ENCODE measurements at places on chromosomes 7 and 10.

DNA sequence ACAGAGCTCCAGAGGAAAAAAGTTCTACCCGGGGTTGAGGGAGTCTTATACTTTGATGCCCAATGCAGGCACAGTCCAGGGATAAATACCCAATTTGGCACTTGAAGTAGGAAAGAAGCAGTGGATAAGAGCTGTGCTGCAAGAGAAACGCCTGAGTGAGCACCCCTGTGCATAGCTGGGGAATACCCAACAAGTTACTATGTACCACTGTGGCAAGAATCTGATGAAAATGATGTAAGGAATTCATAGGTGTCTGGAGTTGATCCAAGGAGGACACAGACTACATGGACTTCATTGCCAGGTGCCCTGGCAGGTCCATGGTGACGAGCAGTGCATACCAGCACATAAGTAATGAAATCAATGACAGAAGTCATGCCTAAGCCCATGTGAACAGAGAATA lies 183.7 kb upstream of the FEZF1 start:
- DNase-seq: no peak

DNA sequence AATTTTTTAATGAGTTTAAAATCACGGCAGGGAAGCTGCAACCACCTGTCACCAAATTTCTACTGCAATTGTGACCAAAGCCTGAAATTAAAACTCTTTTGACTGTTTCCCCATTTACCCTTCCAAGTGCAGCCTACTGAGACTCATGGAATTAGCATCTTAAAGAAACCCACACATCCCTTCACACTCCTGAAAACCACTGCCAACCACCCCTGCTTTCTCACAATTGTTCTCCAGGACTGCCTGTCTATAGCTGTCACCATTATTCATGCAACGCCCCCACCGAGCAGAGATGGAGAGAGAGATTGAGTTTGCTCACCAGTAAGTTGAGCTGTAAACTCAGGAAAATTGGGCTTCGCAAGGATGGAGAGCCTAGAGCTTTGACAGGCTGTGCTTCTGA lies 383.8 kb upstream of the SORCS1 start:
- DNase-seq: no peak

DNA sequence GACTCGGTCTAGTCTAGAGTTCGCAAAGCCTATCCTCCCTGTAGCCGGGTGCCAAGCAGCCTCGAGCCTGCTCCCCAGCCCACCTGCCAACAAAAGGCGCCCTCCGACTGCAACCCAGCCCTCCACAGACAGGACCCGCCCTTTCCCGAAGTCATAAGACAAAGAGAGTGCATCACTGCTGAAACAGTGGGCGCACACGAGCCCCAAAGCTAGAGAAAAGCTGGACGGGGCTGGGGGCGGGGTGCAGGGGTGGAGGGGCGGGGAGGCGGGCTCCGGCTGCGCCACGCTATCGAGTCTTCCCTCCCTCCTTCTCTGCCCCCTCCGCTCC lies 622 bp upstream of the COL1A2 start:
- DNase-seq: no peak

- DNase-seq: no peak
These were observed 656 bp downstream of the VSTM4 start for GRCh38 chr10:49114718-49115014.

DNA sequence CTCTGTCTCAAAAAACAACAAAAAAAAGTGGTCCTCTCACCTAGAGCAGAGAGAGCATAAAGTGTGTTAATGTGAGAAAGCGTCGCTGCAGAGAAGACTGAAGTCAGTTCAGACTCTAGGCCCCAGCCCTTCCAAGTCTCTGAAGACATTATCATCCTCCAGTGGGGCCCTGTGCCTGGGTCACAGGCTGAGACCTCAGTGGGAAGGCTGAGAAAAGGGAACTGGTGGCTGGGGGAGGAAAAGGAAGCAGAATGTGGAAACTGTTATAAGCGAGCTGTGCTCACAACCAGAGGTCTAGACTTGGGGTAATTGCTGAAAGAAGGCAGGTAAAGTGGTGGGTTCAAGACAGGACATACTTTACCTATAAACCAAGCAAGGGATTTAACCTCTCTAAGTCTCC lies 4.9 kb upstream of the RRP12 start:
- peak; percentile 94 for DNase-seq

DNA sequence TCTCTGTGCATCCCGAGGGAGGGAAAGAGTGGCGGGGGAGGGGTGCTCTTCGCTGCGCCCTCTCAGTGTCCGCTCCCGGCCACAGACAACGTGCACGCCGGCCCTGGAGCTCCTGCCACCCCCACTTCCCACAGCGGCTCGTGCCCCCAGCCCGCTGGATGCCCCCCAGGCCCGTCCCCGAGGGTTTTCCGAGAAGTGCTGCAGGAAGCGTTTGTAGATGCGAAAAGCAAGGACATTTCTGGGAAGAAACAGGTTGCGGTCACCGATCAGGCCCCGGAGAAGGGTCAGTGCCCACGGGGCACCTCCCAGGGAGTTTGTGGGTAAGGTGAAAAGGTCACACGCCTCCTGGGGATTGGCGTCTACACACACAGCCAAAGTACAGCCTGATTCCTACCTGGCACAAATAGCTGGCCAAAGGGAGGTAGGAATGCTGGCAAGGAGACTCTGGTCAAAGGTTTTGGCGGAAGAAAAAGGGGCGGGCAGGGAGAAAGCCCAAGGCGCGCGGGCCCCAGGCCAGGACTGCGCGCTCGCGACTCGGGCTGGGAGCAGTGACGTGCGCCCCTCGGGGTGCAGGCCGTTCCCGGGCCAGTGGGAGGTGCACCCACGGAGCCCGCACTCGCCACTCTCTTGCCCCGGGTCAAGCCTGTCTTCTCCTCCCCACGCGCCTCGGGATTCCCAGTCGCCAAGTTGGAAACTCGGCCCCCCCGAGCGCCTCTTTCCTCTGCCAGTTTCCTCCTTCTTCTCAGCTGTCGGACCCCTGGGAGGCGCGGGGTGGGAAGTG lies 1.5 kb upstream of the NRP1 start:
- DNase-seq: no peak

- peak; percentile 99 for DNase-seq
These were observed 32.2 kb downstream of the MRPS33 start for GRCh38 chr7:140982508-140982907.

- no peak for DNase-seq
These were observed 22.5 kb upstream of the UBE2H start for GRCh38 chr7:129975309-129975708.

GRCh38 chr10:77291596-77292505 lies 345.8 kb downstream of the KCNMA1 start:
- no peak for DNase-seq

GRCh38 chr7:102908676-102909075 lies 4.1 kb upstream of the LRRC17 start:
- DNase-seq: peak; percentile 19
